Esophagus mucosa (tissue), 1 donor: ENCODE measurements at places on chromosomes 3 and 15. TPM values are rescaled to one million over a fixed set of nuclear protein-coding genes. Genes with fewer than 3 reads are reported as not detected.

- ATAC-seq, result no peak
Observed at GRCh38 chr3:107629566-107629965, 106.8 kb downstream of the BBX start.

DNA sequence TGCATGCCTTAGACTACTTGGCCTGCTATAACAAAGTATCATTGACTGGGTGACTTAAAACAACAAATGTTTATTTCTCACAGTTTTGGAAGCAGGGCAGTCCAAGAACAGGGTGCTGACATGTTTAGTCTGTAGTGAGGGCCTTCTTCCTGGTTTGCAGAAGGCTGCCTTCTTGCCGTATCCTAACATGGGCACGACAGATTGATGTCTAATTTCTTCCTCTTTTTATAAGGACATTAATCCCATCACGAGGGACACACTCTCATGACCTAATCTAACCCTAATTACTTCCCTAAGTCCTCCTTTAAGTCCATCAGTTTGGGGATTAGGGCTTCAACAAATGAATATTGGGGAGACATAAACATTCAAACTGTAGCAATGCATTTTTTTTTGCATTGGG is 10.9 kb upstream of the GOLGA8B start:
- no peak for ATAC-seq

The PSTPIP1 gene
- 1.3 TPM for total RNA-seq

DNA sequence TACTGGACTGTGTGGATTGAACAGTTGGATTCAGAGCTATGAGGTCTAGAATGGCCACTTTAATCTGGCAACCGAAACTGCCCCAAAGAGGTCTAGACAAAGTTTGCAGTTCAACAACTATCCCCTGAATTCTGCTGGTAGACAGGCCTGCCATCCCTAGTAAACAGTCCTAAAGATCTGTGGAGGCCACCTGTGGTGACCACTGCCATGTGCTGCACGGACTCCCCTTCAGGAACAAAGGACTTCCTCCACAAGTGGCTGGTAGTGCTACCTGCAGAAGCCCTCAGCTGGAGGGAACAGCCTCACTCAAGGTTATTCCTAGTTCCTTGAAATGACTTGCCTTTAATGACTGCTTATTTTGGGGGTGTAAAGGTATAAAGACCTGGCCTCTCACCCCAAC is 6.1 kb downstream of the TNFAIP8L3 start:
- ATAC-seq, result no peak

GRCh38 chr15:26590676-26591075 is 182.2 kb downstream of the GABRB3 start:
- ATAC-seq, result no peak
